ENCODE measurements at places on chromosomes 12 and 14.

DNA sequence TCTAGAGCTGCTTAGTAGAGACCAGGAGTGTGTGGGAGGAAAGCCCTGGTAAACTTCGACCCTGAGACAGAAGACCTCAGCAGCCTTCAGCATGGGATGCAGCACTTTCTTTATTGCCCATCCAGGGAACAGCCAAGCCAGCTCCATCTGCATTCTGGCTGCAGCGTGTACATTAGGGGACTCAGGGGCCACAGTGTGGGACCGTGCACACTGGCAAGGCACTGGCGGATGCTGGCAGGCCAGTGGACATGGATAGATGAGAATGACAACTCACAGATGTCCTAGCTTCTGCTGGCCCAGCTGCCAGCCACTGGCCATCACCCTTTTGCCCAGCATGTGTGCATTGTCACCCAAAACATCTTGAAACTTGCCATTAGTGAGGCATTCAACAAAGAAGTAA, 12.5 kb downstream of the PLD4 start:
- no peak for DNase-seq

- no peak for DNase-seq
These were observed 561.3 kb downstream of the C12orf50 start for GRCh38 chr12:87467936-87468335.

- DNase-seq: no peak
These were observed 24.6 kb upstream of the NCOR2 start for GRCh38 chr12:124592050-124592449.

- peak; percentile 68 for DNase-seq
These were observed 6.2 kb upstream of the C12orf50 start for GRCh38 chr12:88035271-88035906.

DNA sequence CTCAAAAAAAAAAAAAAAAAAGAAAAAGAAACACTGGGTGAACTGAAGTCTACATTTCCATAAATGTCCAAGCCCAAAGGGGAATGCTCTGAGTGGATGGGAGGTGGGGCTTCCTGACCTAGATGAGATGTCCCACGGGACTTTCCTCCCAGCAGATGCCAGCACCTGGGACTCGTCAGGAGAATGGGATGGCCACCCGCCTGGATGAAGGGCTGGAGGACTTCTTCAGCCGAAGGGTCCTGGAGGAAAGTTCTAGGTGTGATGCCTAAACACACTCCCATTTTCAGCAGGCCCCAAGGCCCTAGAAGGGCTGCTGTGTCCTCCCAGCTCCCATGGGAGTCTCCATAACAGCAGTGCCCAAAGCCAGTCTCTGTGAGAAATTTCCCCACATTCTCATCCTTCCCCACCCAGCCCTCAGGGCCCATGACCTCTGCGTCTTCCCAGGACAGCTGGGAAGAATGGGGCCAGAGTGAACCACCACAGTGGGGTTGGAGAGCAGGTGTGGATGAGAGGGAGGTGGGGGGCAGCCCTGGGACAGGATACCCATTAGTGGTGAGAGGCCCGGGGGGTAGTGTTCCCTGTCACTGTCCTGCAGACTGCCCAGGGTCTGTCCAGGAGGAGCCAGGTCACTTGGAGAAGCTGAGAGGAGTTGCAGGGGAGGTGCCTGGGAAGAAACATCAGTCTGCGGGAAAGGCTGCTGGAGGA, 7.1 kb upstream of the CPNE6 start:
- DNase-seq: no peak

GRCh38 chr12:47356129-47356700, 276.5 kb upstream of the AMIGO2 start:
- no peak for DNase-seq

- DNase-seq: no peak
These were observed 147.6 kb downstream of the KLHL28 start for GRCh38 chr14:44814196-44814595.

GRCh38 chr14:35400648-35401421, 3.7 kb downstream of the NFKBIA start:
- no peak for DNase-seq

DNA sequence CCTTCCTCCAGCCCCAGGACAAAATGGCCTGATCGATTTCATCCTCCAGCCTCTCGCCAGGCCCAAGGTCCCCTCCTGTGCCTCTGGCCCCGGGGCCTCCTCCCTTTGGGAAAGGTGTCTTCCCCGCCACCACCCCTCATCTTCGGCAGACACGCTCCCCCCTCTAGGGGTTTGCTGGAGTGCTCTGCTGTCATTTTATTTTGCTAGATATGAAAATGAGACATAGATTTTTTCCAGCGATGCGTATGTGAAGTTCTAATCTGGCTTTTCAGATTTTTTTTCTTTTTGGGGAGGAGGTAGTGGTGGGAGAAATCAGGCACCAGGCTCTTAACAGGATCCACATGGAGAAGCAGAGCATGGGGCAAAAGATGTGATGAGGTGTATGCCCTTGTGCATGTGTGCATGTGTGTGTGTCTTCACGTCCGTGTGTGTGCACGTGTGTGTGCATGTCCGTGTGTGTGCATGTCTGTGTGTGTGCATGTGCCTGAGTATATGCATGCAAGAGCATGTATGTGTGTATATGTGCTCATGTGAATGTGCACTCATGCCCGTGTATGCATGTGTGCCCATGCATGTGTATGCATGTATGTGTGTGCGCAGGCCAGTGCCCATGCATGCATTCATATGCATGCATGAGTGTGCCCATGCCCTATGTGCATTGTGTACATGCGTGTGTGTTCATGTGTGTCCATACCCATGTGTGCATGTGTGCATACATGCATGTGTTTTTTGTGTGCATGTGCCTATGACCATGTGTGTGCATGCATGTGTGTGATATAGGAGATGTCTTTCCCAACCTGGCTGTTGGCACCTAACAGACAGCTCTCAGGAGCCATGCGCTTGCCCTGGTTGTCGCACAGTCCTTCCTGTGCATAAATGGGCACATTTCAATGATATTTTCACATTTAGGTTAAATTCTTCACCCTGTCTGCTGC, 203.0 kb downstream of the RBM19 start:
- no peak for DNase-seq

- no peak for DNase-seq
These were observed 413.6 kb downstream of the TMEM121 start for GRCh38 chr14:105939810-105940508.

GRCh38 chr14:71261206-71261605, 353.9 kb downstream of the PCNX1 start:
- no peak for DNase-seq
